ENCODE measurements at places on chromosomes 11 and 22.

DNA sequence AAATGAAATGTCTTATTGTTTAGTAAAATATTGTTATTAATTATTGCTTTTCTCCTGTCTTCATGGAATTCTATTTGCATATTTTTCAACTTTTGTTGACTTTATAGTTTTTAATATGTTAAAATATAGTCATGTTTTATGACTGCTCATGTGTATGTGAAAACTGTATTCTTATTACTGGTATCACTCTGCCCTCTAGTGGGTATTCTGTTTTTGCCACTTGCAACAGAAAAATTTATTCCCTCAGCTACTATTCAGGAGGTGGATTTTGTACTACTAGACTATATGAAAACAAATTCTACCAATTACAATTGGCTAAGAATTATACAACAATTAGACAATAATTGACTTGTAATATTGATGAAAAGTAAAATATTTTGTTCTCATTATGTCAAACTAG is 45.0 kb downstream of the OR4C6 start:
- DNase-seq, result no peak

- no peak for DNase-seq
Measured at GRCh38 chr11:115390441-115390840, 113.8 kb downstream of the CADM1 start.

- no peak for DNase-seq
Measured at GRCh38 chr22:50091092-50091768, 1.4 kb downstream of the MOV10L1 start.

DNA sequence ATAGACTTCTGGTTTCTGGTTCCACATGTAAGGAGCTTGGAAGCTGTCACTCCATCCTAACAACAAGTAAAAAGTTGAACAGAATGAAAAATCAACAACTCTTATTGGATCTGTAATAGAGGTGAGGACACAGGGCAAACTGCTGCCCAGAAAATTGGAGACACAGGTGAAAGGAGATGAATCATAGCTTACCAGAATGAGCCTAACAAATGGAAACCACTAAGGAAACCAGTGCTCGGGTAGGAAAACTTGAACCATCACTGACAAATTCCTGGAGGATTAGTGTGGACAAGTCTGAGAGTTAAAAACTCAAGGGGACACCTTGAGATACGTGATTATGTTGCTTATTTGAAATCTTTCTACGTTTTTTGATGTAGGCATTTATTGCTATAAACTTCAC is 52.1 kb downstream of the GDPD4 start:
- no peak for DNase-seq

DNA sequence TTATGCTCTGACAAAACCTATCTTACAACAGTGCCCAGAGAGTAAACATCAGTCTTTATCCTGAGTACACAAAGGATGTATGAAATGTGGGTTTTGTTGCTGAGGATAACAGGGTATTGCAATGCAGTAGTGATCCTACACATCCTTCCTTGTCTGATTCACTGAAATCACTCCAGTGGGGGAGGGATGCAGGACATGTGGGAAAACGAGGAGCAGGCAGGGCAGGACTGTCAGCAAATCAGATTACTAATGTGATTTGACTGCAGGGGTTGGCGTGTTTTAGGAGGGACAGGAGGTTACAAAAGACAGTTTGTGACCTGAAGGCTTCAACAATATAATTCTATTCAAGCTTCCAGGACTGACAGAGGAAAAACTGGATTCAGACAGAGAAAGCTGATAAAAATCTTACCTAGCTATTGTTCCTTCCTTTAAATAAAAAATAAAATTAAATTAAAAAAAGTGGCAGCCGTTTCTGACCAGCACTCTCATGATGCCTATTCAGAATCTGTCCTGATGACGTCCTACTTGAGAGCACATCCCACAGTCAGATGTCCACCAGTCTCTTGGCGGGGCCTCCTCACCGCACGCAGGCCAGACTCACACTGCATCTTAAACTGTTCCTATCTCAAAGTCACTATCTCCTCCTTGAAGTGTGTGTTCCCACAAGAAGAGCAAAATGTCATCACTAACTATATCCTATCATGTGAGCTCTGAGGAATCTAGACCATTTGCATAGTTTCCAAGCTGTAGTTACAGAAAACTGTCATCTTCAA is 50.6 kb upstream of the MN1 start:
- DNase-seq, result no peak

GRCh38 chr11:125036933-125037332 is 26.2 kb upstream of the SLC37A2 start:
- no peak for DNase-seq

GRCh38 chr22:36914390-36914752 is 943 bp downstream of the CSF2RB start:
- DNase-seq, result no peak

DNA sequence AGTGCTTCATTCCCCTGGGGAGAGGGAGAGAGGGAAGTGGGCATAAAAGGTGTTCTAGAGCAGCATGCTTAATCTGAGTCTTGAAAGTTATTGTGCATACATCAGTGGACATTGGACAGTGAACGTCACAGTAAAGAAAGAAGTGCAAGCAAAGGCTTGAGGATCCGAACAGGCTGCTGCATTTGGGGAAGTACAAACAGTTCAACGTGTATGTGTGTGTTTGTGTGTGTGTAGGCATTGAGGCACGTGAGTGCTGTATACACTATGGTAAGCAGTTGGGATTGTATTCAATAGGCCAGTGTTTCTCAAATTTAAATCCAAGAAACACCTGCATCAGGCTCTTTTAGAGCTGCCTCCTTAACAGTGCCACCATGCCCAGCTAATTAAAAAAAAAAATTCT is 10.4 kb upstream of the EIF3M start:
- no peak for DNase-seq

DNA sequence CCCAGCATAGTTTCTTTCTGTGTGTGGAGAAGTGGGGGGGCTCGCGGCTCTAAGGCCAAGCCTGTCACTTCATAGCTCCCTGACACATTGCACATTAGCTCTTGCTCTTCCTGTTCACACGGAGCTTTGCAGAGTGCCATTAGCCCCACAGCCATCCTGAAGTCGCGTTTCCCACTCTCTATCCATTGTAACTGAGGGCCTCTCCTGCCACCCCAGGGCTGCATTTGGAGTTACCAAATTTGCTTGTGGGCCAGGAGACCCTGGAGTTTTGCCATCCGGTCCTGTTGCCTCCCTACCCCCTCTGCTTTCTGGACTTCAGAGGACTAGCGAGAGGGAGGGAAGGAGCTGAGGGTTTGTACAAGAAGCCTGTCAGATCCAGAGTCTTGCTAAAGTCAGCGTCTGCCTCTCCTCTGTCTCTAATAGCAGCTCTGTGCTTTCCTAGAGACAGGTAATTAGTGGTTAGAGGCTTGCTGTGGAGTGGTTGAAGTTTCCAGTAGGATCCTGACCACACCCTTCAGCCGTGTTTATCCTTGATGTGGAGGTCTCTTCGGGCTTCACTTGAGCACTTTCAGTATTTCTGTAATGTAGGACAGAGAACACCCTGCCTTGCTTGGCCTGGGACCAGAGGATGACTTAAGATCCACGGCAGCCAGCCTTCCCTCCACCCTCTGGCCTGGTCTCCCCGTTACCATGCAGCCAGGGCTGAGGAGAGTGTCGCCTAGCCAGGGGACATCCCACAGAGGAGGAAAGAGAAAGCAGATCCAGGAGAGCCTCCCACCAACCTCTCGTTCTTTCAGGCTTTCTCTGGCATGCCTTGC is 14.1 kb downstream of the DCPS start:
- DNase-seq, result peak; percentile 3

- no peak for DNase-seq
Measured at GRCh38 chr22:27715106-27715505, 86.5 kb downstream of the MN1 start.

DNA sequence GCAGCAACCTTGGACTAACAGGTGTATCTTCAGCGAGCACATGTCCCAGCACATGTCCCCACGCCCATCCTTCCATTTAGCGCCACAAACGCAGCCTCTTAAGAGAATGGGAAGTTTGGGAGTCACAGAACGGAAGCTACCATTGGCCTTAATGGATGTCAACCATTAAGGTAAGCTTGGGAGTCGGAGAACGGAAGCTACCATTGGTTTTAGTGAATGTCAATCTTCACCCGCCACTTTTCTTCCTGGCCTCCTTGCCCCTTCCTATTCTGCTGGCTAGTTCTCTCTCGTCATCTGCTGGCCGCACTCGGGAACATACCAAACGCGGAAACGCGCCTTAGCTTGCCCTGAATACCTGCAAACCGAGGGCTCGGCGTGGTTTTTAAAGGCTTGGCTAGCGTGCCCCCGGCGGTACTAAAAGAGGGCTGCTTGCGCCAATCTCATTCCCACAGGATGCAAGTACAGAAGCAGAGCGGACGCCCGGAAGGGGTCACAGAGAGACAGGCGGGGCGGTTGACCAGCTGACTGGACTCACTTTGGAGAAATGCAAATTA is 24.3 kb downstream of the GLYATL1 start:
- no peak for DNase-seq

DNA sequence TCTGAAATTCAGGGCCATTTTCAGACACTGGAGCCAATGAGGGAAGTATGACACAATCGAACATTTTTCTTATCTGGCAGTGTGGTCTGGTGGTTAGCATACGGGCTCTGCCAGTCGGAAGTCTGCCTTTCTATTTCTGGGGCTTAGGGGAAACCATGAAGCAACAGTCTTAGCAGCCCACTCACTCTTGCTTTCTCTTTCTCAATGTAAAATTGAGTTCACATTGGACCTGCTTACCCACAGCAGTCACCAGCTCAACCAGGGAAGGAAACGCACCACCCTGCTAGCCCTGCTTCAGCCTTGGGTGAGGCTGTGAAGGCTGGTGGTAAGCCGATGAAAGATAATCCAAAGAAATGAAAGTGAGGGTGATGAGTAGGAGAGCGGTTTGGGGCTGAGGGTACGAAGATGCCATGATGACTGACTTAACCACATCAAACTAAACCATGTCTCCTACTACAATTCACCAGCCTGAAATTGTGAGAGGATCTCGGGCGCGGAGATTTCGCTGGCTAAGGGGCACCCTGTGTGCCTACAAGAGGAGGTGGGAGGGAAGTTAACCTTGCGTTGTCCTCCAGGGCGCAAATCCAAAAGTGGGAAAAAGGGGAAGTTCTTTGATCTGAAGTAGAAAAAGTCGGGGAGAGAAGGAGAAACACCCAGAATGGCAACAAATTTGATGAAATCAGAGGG is 2.0 kb upstream of the LMO2 start:
- DNase-seq, result peak; percentile 21

DNA sequence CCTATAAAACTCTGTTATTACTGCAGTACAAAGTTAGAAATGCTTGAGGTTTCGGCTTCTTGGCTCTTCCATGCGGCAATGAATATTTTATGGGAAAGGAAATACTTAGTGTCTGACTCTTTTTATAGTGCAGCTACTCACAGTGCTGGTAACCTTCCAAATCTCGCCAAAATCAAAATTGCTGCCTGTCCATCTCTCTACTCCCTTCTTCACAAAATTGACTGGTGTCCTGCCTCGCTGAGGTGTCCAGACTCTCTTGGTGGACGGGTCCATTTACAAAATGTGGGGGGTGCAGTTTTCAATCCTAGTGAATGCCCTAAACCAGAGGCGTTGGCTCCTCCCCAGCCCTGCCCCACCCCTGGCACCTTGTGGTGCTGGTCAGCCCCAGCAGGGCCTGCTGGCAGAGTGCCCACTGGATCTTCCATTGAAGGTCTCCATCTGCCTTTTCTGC is 73.5 kb downstream of the ZBTB16 start:
- no peak for DNase-seq

DNA sequence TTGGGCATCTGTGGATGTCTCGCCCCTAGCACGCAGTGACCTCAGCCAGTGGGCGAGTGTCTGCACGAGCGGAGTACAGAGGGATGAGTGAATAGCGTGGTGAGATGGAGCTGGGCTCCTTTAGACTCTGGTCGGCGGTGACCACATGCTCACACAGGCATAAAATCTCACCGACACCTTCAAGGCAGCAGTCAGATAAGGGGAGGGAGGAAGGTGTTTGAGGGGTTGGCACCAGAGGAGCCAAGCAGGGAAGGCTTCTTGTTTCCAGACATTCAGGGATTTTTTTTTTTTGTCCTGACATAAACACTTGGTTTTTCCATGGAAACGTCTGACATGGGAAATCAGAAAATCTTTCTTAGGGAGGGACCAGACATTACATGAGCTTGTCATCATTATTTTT is 35.8 kb downstream of the GRIK4 start:
- DNase-seq, result no peak

- no peak for DNase-seq
Measured at GRCh38 chr22:33793475-33793874, 126.8 kb downstream of the LARGE1 start.

DNA sequence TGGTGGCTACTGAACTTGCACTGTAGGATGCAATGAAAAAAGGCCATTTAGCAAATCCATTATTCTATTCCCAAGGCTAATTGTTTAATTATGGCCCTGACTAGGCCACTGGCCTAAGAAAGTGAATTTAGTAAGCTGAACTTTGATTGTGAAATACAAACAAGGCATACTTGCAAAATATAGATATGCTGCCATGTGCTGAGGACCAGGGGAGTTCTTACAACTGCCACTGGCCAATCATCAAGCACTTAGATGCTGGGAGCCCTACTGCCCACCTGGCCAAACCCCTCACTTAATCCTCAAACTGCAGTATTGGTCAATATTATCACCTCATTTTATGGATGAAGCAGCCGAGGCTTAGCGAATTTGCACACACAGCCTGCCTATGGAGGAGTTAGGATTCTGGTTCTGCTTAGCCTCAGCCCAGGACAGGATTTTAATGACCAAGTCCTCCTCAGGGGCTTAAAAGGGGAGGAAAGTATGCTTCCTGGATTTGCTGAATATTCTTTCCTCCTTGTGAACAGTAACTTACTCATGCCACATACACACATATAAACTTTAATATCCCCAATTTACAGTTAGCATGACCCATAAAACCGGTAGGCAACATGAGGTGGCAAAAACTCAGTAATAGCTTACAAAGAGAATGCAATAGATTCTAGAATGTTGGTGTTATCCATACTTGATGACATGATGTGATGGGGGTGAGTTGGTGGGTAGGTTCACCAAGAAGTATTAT is 39.3 kb downstream of the CD44 start:
- DNase-seq, result no peak

DNA sequence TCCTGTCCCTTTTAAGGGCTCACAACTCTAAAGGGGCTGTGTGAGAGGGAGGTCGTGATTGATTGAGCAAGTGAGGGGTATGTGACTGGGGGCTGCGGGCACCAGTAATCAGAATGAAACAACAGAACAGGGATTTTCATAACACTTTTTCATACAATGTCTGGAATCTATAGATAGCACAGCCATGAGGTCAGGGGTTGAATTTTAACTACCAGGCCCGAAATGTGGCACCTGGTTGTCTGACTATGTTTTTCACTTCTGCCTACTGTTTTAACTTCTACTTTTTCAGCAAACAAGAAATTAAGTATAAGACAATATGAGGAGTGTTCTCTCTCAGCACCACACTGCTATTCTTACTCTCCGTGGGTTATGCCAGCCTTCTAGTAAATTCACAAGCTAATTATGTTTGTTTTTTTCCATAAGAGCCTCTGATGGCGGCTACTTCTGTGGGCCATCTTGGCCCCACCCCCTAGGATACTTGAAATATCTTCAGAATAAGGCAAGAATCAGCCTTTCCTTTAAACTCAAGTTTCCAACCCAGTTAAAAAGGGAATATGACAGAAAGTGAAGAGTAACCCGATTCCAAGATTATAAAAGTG is 552.8 kb upstream of the CHORDC1 start:
- DNase-seq, result no peak

- DNase-seq, result no peak
Measured at GRCh38 chr11:63682066-63683021, 1.0 kb downstream of the RTN3 start.

- DNase-seq, result no peak
Measured at GRCh38 chr11:11426226-11426952, 73.3 kb upstream of the CSNK2A3 start.

- DNase-seq, result no peak
Measured at GRCh38 chr11:29996016-29996415, 20.8 kb downstream of the KCNA4 start.

Data from stimulated activated naive CD4-positive, alpha-beta T cell (primary cell).